ENCODE measurements at places on chromosomes 12 and 14.

- DNase-seq, result no peak
These were observed 5.0 kb downstream of the TBX5 start for GRCh38 chr12:114400925-114401324.

- DNase-seq, result no peak
These were observed 172.8 kb upstream of the KITLG start for GRCh38 chr12:88753066-88753465.

DNA sequence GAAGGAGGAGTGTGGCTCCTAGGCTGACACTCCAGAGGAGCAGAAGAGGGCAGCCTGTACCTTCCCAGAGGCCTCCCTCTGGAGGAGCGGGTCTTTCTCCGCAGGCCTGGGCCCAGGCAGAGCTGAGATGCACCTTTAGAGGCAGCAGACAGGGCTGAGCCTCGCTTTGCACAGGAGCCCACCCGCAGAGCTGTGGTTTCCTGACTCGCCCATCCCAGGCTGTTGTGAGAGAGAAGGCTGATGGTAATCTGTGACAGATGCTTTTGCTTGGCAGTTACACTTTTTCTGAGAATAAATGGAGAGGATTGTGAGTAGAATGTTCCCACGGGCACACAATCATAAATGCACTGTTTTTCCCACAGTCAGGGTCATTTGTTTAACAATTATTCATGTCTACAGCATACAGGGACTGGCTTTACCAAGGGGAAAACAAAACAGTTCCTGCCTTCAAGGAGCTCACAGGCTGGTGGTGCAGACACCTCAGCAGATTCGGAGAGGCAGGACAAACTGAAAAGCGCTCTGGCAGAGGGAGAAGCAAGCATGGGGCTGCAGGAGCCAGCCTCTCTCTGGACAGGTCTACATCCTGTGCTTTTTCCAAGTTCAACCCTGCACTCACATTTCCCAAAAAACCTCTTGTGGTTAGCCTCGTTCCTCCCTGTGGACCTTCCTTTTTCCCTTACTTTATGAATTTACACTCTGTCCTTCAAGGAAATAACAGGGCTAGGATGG, 13.9 kb downstream of the EVL start:
- DNase-seq, result no peak

DNA sequence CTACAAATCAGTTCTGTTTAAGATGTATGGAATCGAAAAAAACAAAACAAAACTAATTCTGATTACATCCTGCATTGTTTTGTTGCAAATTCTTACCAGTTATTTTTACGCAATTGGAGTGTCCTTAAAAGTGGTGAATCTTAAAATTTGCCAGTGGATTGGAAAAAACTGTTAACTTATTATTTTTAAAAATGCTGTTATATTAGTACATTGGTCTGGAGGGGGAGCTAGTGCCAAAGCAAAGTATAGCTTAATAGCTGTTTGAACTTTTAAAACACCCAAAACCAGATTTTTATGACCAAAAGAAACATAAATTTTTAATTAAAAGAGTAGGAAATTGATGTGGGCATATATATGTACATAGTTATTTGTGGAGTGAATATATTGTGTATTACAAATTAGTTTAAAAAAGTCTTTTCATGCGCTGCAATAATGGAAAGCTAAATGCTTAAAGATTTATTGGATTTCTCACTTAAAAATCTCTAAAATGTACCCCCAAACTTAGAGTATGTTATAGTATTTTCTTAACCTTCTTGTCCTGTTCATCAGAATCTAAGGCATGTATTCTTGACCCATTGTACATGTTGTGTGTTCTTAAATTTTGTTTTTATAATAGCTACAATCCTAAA, 2.5 kb downstream of the FUT8 start:
- no peak for DNase-seq

GRCh38 chr12:116950628-116951325, 40.0 kb downstream of the FBXW8 start:
- no peak for DNase-seq

GRCh38 chr12:104567832-104568486, 111.2 kb downstream of the CHST11 start:
- DNase-seq, result no peak

DNA sequence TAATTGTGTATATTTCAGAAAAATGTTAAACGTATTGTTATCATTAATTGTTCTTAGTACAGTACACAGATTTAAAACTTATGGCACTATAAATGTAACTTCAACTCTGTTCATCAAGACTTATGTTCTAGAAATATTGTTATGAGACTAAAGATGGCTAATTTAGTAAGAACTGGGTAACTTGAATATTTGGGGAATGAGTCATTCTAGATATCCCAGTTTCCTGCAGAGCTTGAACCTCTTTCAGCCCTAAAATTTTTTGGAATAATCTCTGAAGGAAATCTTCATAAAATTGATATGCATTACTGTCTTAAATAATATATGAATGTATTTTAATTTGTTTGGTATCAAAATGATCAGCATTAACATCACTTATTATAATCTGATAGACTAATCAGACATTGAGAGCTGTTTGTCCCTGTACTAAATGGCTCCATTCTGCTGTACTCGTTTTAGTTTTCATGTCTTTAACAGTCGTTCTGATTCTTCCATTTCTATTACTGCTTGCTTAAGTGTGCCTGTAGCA, 87.1 kb downstream of the VEZT start:
- no peak for DNase-seq
